ENCODE measurements at places on chromosomes 11 and 22.

- peak; percentile 57 for DNase-seq
Measured at GRCh38 chr11:63915961-63916836, 765 bp downstream of the RCOR2 start.

- no peak for DNase-seq
Measured at GRCh38 chr11:77154381-77155081, 26.5 kb downstream of the MYO7A start.

- DNase-seq = peak; percentile 64
Measured at GRCh38 chr11:116986521-116987105, 111.6 kb downstream of the SIK3 start.

GRCh38 chr11:9133956-9134355 lies 42.6 kb upstream of the SCUBE2 start:
- no peak for DNase-seq

- no peak for DNase-seq
Measured at GRCh38 chr22:39223091-39223710, 21.6 kb downstream of the PDGFB start.

Measured in Daoy (cell line).